ENCODE measurements at places on chromosomes 2 and 18. TPM values are rescaled to one million over a fixed set of nuclear protein-coding genes. Genes with fewer than 3 reads are reported as not detected.

DNA sequence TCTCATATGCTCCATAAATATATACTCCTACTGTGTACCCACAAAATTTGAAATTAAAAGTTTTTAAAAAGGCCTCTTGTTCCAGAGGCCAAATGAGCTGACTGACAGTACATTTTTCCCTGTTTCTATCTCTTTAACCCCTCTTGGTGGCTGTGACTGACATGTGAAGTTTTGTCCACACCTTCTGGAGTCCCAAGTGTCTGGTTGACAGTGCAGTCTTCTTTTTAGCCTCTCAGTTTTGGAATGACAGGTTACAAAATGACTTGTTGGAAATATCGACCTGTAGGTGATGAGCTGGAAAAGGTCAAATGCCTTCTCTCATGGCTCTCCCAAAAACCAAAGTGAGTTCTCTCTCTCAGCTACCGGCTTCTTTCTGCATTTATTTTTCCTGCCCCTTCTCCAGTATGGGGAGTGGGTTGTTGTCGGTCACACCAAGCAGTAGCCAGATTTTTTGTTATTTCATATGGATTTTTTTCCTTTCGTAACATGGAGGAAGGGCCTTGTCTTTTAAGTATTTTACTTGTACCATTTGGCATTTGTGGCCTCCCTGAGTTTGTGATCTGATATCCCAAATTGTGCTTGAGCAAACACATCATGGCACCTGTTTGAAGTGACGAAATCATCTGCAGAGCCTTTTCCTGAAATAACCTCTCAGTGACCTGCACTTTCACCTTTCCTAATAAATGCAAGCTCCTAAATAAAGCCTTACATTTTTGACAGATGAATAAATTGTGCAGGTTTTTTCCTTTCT is 143.9 kb downstream of the ESCO1 start:
- peak; percentile 47 for DNase-seq

DNA sequence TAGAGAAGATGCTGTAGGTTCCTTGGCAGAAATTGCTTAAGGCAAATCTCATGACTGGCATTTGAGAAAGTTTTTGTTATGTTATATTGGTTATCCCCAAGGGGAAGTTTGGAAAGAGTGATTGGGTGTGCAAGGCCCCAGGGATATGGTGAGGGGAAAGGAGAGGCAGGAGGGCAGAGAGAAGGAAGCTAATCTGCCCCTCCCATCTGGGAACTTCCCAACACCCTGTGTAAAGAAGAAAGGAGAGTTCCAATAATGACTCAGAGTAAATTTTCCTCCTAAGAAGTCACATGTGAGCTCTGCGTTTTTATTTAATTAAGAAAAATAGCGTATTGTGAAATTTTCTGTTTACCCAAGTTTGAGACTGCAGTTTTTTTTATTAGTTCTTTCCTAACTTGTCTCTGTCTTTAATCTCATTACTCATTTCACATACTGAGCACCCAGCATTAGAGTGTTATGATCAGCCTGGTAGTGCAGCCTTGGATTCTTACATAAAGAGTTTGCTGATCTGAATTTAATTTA is 3.1 kb upstream of the KYNU start:
- DNase-seq: peak; percentile 85

DNA sequence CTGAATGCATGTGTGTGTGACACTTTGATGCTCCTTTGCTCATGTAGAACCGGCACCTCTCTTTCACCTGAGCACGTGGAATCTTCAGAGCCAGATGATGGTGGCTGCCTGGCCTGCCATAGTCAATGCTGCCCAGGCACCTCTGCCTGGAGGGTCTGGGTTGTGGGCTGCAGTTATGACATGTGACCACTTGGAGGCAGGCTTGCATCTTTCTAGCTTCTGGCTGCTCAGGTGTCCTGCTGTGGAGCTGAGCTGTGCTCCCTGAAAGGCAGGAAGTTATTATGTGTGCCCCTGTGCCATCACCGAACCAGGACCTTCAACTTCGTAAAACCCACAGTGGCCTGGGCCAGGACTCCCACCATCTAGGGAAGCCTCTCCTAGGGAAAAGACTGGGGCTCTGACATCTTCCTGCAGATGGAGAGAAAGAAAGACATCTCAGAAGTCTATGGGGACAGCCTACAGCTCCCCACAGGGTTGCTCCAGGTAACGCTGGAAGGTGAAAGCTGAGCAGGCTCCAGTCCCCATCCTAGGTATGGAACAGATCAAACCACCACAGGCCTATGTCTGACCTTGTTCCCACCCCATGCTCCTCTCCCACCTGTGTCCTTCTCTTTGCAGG is 30.2 kb downstream of the PSD4 start:
- DNase-seq: peak; percentile 60

CNOT11 gene
- 46.9 TPM for total RNA-seq

GRCh38 chr2:172467382-172467781 is 40.0 kb downstream of the ITGA6 start:
- DNase-seq: no peak

GRCh38 chr2:157068237-157068636 is 189.3 kb upstream of the GALNT5 start:
- no peak for DNase-seq

- DNase-seq: no peak
Observed at GRCh38 chr18:73313476-73313875, 445.7 kb upstream of the NETO1 start.

C2orf66 gene
- 0.32 TPM for total RNA-seq

DNA sequence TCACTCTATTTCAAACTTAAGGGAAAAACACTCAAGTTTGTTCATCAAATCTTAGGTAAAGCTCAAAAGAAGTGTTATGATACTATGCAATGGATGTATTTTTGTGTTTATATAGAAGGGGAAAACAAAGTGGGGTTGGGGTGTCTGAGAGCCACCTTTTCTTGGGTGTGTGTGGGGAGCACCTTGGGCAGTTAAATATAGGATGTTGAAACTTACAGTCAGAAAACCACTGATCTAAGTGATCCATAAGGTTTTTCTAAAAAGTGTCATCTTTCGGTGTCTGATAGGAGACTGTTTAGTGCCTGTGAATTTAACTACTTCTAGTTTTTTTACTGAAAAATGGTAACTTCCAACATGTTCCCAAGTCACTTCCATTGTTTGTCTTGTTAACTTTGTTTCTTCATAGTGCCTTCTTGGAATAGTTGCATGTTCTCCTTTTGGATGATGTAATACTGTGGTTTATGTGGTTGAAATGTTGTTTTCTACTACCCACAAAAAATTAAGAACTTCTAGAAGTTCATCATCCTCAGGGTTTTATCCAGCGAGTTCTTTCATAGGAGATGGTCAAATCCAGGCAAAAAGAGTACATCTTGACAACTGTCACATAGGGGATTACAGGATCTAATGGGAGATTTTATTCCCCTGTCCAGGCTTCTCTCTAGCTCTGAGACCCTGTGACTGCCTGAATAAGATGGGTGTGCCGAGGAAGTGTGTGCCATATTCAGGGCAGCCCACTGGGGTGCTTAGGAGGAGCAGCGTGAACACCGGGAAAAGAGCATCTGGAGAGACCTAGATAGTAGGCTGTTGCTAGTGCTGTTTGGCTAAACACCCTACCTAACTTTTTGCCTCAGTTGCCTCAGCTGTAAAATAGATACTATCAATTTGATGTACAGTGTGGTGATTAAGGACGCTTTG is 46.2 kb downstream of the CAB39 start:
- DNase-seq: peak; percentile 82

Measured in LHCN-M2 (cell line).